ENCODE measurements at places on chromosomes 5 and 9.

DNA sequence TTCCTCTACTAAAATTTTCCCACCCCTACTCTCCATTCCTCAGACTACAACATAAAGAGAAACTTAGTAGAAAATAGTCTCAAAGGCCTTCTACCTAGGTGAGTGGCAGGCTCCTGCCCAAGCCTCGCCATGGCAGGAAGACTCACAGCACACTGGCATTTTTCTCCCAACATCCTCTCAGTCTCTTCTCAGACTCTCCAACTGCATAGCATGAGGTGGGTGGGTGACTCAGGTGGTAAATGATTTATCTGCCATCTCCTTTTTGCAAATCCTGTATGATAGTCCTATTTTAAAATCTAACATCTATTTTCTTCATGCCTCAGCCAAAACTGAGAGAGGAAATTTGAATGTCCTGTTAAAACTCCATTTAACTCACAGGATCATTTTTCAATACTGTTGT, 33.5 kb upstream of the GRIA1 start:
- DNase-seq: no peak

GRCh38 chr5:141611289-141611688, 7.5 kb downstream of the DIAPH1 start:
- DNase-seq: no peak

DNA sequence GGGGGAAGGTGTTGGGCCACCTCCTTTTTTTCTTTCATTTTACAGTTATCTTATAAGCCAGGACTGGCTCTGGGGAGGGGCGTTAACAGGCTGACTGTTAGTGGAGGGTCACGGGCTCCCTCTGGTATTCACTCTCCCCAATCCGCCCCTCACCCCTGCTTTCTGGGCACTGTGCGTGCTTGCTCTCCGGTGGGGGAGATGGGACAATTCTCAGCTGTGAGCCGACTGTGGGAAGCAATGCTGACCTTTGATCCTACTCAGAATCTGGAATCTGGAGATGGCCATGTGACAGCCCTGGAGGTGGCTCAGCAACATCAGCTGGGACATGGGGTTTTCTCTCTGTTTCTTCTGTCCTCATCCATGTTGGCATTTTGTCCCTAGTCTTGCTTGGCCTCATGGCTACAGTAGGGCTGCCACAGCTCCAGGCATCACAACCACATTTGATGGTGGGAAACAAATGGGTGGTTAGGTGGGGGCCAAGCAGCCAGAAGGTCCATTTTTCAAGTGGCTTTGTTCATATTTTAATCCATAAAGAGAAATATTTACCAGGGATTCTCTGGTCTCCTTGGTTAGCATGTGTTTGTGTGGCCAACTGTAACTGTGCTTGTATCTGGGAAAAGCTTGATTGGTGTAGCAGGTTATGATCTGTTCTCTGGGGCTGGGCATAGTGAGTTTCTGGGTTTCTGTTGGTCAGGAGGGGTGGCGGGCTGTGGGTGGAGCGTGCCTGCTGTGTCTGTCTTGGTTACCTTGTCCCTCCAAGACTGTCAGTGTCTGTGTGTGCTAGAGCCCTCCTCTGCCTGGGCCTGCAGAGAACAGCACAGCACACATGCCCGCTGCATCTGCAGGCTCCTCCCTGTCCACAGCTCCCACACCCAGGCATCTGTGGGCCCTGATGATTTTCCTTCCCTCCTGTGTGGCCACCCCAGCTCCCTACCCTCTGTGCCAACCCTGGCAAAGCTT, 12.4 kb downstream of the WNK2 start:
- no peak for DNase-seq

DNA sequence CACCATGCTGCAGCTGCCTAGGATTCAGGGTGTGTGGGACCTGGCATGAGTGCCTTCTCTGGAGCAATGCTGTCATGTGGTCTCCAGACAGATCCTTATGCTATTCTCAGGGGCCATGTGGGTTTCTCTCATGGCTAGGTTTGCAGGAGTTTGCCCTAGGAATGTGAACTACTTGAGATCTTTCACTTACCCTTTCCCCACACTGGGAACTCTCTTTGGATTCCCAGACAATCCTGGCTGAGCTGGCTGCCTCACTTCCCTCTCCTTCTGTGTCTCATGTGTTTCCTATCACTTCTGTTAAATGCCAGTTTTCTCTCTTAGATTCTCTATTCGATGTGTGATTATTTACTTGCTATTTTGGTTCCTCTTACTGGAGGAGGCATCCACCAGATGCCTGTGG, 270.2 kb upstream of the RASA1 start:
- no peak for DNase-seq

- no peak for DNase-seq
Observed at GRCh38 chr9:70205366-70206020, 53.3 kb upstream of the SMC5 start.

Data from CD4-positive, alpha-beta T cell treated with Interleukin-15 for 1 hour (primary cell).